Type B pancreatic cell (in vitro differentiated cells): ENCODE measurements at places on chromosomes 2 and 18. TPM values are rescaled to one million over a fixed set of nuclear protein-coding genes. Genes with fewer than 3 reads are reported as not detected.

Gene CPLX4
- not detected in 2 replicates for total RNA-seq

Gene RBBP8
- total RNA-seq: 23.7 and 26.7 TPM in 2 replicates

Gene SPHKAP
- total RNA-seq: 0.51 TPM in 1 of 2 replicates, not detected in the other

Gene IL18RAP
- total RNA-seq: 1.2 and 2.5 TPM in 2 replicates

GRCh38 chr2:220270481-220271070, 643.1 kb downstream of the SLC4A3 start:
- no peaks in the 10 kb centered on the region for H3K36me3 ChIP-seq
- no peaks in the 10 kb centered on the region for H3K27me3 ChIP-seq
- no peak overlapping the region for H3K27ac ChIP-seq
- no peak for DNase-seq
- peak overlapping the region; percentile 39 for H3K4me3 ChIP-seq

DNA sequence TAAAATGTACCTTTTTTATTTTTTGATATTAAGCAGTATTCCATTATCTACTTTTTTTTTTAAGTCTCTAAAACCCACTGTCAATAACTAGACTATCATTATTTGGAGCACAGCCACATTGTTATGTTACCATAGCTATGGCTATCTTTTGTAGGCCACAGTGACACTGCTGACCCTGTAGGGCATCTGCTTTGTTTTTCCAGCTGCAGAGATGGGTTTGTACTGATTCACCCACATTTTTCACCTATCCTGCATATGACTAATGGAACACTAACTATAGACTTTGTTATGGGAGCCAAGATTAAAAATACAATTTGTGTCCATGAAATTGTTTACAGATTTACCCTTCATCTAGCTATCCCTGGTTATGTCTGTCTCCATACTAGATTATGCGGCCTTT, 21.6 kb upstream of the OTX1 start:
- H3K27ac ChIP-seq: no peak overlapping the region
- H3K4me3 ChIP-seq: no peak overlapping the region
- no peaks in the 10 kb centered on the region for H3K27me3 ChIP-seq
- no peaks in the 10 kb centered on the region for H3K4me1 ChIP-seq
- peaks cover 6% of the 10 kb centered on the region for H3K36me3 ChIP-seq

- DNase-seq: no peak
- no peak overlapping the region for H3K4me3 ChIP-seq
- H3K36me3 ChIP-seq: no peaks in the 10 kb centered on the region
These were observed 856.3 kb downstream of the DSC3 start for GRCh38 chr18:30186245-30186644.

DNA sequence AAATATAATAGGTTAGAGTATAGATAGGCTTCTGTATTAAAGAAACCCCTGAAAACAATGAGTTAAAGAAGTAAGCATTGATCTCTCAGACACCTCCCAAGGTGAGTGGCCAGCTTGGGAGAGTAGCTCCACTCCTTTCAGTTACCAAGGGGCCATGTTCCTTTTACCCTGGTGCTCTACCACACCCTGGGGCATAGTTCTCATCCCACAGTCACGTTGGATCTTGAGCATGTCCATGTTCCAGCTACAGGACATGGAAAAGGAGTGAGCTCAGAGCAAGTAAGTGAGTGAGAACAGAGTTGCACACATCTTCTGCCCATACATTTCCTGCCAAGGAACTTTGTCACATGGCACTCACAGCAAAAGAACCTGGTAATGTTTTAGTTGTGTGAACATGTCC, 325.9 kb upstream of the SLC39A10 start:
- DNase-seq: no peak
- H3K27ac ChIP-seq: no peak overlapping the region
- no peaks in the 10 kb centered on the region for H3K36me3 ChIP-seq
- H3K4me1 ChIP-seq: no peaks in the 10 kb centered on the region
- H3K4me3 ChIP-seq: no peak overlapping the region
- peaks cover 17% of the 10 kb centered on the region for H3K27me3 ChIP-seq

- no peaks in the 10 kb centered on the region for H3K27me3 ChIP-seq
- no peaks in the 10 kb centered on the region for H3K36me3 ChIP-seq
- H3K27ac ChIP-seq: peak overlapping the region; percentile 0
- no peaks in the 10 kb centered on the region for H3K4me1 ChIP-seq
- DNase-seq: no peak
These were observed 40.6 kb upstream of the ANXA4 start for GRCh38 chr2:69701100-69701945.

DNA sequence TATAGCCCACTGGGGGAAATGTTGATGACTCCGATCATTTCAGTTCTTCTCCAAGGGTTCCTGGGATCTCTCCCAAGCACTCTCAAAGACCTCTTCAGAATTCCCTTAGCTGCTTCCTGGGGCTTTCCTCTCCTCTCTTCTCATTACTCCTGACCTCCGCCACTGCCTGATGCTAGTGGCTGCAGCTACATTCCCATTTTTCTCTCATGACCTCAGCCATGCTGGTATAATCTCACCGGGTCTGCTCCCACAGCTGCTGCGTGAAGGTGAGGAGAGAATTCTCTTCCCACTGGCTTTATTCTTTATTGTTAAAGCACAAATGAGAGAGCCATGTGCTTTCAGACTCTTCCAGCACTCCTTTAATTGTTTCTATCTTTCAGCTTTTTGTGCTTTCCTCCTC, 312.0 kb upstream of the ETAA1 start:
- no peaks in the 10 kb centered on the region for H3K27me3 ChIP-seq
- H3K36me3 ChIP-seq: peaks cover 5% of the 10 kb centered on the region
- DNase-seq: no peak

DNA sequence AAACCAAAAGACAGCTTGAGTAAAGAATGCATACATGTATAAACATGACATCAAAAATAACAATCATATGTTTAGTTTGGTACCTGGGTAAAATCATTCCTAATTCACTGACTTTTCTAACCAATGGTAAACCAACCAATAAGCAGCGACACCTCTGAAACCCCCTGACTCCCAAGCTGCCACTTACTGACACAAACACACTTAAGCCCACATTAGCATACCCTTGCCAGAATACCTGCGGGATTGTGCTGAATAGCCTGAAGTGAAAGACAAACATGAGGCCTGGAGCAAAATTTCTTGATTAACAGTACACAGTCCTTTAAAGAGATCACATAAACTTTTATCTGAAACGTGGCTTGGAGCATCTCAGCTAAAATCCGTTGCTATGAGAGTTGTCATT, 902.9 kb downstream of the TMEM182 start:
- H3K27me3 ChIP-seq: peaks cover 4% of the 10 kb centered on the region
- H3K27ac ChIP-seq: no peak overlapping the region
- DNase-seq: no peak
- no peaks in the 10 kb centered on the region for H3K36me3 ChIP-seq

- H3K36me3 ChIP-seq: no peaks in the 10 kb centered on the region
- H3K4me1 ChIP-seq: peaks cover 24% of the 10 kb centered on the region
- no peak overlapping the region for H3K27ac ChIP-seq
- no peak for DNase-seq
- H3K27me3 ChIP-seq: peaks cover 6% of the 10 kb centered on the region
These were observed 278.3 kb downstream of the MYCN start for GRCh38 chr2:16218625-16219024.
